ENCODE measurements at places on chromosomes 1 and 21. TPM values are rescaled to one million over a fixed set of nuclear protein-coding genes. Genes with fewer than 3 reads are reported as not detected.
A peak's percentile ranks its signal among the peaks of the same experiment; 100 is the strongest.

The NEK2 gene
- total RNA-seq, result 88.5 TPM

The PLEKHA6 gene
- 0.02 TPM for total RNA-seq

- DNase-seq, result no peak
Measured at GRCh38 chr1:163049296-163049695, 19.9 kb upstream of the RGS4 start.

DNA sequence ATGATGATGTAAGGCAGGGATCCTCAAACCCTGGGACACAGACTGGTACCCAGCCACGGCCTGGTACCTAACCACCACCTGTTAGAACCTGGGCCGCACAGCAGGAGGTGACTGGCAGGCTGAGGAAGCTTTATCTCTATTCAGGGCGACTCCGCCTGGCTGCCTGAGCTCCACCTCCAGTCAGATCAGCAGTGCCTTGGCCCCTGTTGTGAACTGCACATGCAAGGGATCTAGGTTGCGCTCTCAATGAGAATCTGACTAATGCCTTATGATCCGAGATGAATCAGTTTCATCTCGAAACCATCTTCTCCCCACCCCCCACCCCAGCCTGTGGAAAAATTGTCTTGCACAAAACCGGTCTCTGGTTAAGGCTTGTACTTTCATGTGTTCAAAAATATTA is 4.2 kb downstream of the RNPC3 start:
- peak; percentile 19 for DNase-seq
